ENCODE measurements at places on chromosomes 1 and 21.

GRCh38 chr1:212557739-212558692, 50.5 kb upstream of the ATF3 start:
- no peak for DNase-seq

GRCh38 chr1:21614419-21615115, 54.6 kb downstream of the RAP1GAP start:
- DNase-seq: no peak

GRCh38 chr1:205226868-205227583, 720 bp upstream of the TMCC2 start:
- DNase-seq: no peak

GRCh38 chr1:181448461-181448860, 34.9 kb upstream of the CACNA1E start:
- DNase-seq: no peak

- DNase-seq: no peak
Observed at GRCh38 chr1:9388335-9389180, 95.9 kb downstream of the SPSB1 start.
